ENCODE measurements at places on chromosomes 7 and 10. TPM values are rescaled to one million over a fixed set of nuclear protein-coding genes. Genes with fewer than 3 reads are reported as not detected.

DNA sequence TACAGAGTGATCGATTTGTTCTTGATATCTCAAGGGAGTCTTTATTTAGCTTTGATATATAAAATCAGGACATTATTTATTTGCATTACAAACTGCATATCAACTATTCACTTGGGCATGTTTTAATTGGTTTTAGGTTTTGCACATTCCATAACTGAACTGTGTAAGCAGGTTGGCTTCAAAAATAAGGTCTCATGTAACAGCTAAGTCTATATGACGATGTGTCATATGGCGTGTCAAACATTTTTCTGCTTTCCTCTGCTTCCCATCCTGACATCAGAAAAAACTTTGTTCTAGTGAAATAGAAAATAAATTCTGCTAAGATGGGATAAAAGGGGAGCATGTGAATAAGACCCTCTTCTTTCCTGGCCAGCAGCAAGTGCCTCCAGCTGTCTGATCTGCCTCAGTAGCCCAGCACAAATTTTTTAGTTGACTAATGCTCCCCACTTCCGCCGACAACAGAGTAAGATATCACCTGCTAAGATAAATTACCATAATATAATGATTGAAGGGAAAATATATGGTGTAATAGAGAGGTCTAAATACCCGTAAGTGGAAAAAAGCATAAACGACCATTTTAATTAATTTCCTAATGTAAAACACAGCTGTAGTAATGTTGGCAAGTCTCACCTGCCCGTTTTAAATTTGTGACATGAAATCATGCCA, 180.5 kb downstream of the TAX1BP1 start:
- no peak for DNase-seq

DNA sequence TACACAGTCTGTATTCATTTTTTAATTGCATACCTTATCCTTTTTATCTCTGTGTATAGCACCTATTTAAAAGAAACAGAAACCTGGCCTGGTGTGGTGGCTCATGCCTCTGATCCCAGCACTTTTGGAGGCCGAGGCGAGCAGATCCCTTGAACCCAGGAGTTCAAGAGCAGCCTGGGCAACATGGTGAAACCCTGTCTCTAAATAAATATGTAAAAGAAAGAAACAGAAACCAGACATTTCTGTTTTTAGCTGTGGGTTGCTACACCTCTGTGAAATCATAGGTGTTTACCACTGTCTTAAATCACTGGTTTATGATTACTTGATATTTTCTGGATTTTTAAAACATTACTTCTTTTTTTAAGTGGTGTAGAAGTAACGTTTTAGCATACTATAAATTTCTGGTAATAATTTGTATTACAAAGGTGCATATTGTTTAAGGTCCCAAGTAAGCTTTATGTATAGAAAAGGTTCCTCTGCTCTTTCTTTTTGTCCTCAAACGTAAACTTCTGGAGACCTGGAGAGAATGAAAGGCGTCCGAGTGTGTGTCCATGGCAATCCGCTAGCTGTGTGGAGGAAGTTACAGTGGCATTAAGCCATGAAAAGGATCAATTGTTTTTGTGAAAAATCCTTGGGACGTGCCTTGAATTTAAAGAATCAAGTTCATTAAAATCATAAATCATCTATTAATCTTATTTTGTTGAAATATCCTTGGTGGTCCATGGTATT, 41.1 kb downstream of the PTPRZ1 start:
- DNase-seq: peak; percentile 81

- DNase-seq: no peak
Observed at GRCh38 chr10:115933098-115933497, 339.9 kb downstream of the GFRA1 start.

DNA sequence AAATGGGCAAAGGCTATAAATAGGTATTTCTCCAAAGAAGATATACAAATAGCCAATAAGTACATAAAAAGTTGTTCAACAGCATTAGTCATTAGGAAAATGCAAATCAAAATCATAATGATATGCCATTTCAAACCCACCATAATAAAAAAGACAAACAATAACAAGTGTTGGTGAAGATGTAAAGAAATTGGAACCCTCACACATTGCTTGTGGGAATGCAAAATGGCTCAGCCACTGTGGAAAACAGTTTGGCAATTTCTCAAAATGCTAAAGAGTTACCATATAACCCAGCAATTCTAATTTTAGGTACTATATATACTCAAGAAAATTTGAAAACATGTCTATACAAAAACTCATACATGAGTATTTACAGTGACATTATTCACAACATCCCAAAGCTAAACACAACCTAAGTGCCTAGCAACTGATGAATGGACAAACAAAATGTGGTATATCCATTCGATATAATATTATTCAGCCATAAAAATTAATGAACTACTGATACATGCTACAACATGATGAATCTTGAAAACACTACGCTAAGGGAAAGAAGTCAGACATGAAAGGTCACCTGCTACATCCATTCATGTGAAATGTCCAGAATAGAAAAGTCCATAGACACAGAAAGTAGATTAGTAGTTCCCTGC, 55.6 kb downstream of the CHCHD3 start:
- DNase-seq: no peak

DNA sequence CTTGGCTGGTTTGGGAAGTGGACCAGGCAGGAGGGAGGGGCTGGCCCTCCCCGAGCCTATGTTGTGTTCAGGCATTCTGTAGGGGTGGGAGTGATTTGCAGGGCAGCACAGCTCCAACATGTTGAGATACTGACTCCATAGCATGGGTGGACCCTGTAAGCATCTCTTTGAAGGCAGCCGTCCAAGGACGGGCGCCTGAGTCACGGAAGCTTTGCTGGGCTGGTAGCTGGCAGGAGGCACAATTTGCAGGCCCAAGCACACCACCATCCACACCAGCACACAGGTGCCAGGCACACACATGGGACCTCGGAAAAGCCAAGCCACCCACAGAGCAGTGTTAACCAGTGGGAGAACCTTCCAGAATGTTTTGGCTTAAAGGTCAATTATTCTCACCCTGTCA, 505.1 kb upstream of the FOXK1 start:
- no peak for DNase-seq

GRCh38 chr10:6240254-6240653, 37.5 kb downstream of the PFKFB3 start:
- no peak for DNase-seq

- DNase-seq: no peak
Observed at GRCh38 chr7:129649128-129649690, 37.7 kb downstream of the NRF1 start.

GRCh38 chr10:82149674-82150073, 274.7 kb downstream of the NRG3 start:
- no peak for DNase-seq

GRCh38 chr7:67438913-67439505, 442.4 kb downstream of the TYW1 start:
- peak; percentile 15 for DNase-seq

DNA sequence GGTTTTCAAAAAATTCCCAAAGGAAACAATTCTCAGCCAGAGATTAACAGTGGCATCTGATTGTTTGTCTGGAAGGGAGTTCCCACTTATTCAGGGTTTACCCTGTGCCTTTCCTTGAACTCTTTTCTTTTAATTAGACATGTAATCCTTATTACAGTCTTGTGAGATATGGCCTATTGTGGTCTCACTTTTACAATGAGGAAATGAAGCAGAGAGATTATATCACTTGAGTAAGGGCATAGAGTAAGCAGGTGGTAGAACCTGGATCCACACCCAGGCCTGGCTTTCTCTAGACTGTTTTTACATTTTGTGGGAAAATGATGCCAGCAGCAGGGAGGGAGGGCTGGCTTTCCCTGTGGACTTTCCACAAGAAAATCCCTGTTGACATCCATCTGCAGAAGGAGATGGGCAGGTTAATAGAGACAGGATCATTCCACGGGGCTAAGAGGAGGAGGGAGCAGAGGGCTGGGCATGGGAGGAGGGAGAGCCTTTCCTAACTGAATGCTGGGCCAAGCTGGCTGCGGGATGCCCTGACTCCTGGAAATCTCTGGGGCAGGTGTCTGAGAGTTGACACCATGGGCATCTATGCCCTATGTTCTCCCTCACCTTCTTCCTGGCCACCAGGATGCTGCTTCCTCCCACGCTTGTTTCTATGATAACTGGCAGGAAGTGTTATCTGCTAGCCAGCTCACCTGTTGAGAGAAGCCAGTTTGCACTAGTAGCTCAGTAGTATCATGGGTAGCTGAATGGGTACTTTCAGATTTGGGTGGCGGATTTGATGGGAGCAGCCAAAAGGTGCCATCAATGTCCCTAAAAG, 28.7 kb upstream of the ARHGAP22 start:
- no peak for DNase-seq

- no peak for DNase-seq
Observed at GRCh38 chr10:128411643-128412042, 285.4 kb upstream of the MKI67 start.

- peak; percentile 55 for DNase-seq
Observed at GRCh38 chr10:124827474-124827873, 25.9 kb downstream of the ABRAXAS2 start.

GRCh38 chr10:6033954-6034353, 28.2 kb downstream of the IL2RA start:
- DNase-seq: no peak

GRCh38 chr10:122057841-122058413, 69.0 kb downstream of the TACC2 start:
- no peak for DNase-seq

DNA sequence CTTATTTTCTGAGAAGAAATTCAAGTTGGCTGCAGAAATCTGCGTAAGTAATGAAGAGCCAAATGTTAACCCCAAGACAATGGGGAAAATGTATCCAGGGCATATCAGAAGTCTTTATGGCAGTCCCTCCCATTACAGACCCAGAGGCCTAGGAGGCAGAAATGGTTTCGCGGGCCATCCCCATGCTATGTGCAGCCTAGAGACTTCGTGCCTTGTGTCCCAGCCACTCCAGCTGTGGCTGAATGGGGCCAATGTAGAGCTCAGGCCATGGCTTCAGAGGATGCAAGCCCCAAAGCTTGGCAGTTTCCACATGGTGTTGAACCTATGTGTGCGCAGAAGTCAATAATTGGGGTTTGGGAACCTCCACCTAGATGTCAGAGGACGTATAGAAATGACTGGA, 131.9 kb downstream of the GPR37 start:
- no peak for DNase-seq

DNA sequence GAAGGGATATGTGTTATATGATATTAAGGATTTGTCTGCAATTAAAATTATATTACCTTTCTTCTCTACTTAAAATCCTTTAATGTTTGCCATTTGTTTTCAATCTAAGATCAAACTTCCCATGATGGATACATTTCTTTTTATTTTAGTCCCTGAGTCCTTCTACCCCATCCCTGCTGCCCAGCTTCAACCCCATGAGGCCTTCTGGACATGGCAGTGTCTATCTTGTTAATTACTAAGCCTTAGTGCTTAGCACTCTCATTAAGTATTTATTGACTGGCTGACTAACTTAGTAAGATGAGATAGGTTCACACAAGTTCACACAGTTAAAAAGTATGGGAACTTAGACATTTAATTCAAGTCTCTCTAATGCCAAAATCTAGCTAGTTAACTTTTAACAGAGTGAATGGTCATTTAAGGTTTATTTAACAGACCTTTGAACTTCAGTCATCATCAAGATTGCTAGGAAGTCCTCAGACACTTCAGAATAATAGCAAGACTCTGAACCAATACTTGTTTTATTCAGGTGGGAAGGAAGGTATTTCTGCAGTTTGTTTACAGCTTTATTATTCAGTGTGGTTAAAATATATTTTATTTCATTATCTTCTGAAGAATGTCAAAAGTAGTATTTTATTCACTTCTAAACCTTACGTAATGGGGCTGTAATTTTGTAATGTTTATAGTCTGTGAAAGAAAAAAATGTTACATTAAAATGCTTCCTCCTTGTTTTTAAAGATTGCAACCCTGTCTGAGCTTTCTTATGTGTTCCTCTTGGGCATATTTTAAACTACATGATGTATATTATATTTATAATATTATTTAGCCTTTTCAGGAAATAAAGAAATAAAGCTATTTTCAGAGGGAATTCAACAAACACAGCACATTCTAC, 848.9 kb downstream of the REEP3 start:
- no peak for DNase-seq

- no peak for DNase-seq
Observed at GRCh38 chr10:121152033-121152432, 300.9 kb downstream of the WDR11 start.

- no peak for DNase-seq
Observed at GRCh38 chr7:83065714-83066113, 97.0 kb downstream of the PCLO start.

DNA sequence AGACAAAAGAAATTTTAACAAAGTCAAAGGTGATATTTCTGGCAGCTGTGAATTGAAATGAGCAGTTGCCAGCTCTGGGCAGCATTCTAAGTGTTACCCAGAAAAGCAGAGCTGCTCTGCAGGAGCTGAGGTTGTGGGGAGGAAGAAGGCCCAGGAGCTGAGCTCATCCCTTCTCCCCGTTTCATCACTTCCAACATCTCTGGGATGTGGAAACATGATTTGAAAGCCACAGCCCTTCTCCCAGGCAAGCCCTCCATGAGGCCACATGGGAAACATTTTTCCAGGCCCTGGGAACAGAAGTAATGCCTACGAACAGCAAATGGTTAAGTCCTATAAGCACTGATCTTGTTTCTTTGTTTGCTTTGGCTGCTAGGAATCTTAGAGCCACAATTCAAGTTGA, 10.9 kb upstream of the DMBT1 start:
- DNase-seq: no peak

- DNase-seq: no peak
Observed at GRCh38 chr10:89975071-89975470, 273.7 kb downstream of the KIF20B start.

The NKX1-2 gene
- polyA plus RNA-seq: 0.08 TPM

The SYT15 gene
- polyA plus RNA-seq: 0.51 TPM

The WDFY4 gene
- polyA plus RNA-seq: 0.73 TPM

The RSPH10B gene
- polyA plus RNA-seq: not detected

The ITGA8 gene
- polyA plus RNA-seq: 1.6 TPM

The PKD2L1 gene
- polyA plus RNA-seq: 1.3 TPM

The TFEC gene
- not detected for polyA plus RNA-seq

The DYDC2 gene
- 1.2 TPM for polyA plus RNA-seq
